ENCODE measurements at places on chromosomes 2 and 18. TPM values are rescaled to one million over a fixed set of nuclear protein-coding genes. Genes with fewer than 3 reads are reported as not detected.

Gene DTNA
- 81.8 TPM for total RNA-seq

Gene PIK3C3
- 74.8 TPM for total RNA-seq

Gene AQP12A
- total RNA-seq, result not detected

Gene SIX3
- total RNA-seq, result not detected

Gene IGFBP5
- total RNA-seq, result 316 TPM

Gene KIF1A
- 123 TPM for total RNA-seq

Gene EPHA4
- total RNA-seq, result 17.7 TPM

Gene PLEK
- total RNA-seq, result 21.0 TPM

Gene ANKRD39
- 15.9 TPM for total RNA-seq

Gene SERPINB5
- not detected for total RNA-seq

Gene NR4A2
- total RNA-seq, result 62.1 TPM

Gene GALR1
- total RNA-seq, result 0.13 TPM

Gene GTF2A1L
- 1.4 TPM for total RNA-seq

Gene TMEM237
- 21.8 TPM for total RNA-seq

Gene APOB
- total RNA-seq, result 2.9 TPM

Gene ARHGEF33
- total RNA-seq, result 4.0 TPM

Gene TRIB2
- total RNA-seq, result 184 TPM

Gene C2orf80
- not detected for total RNA-seq

Gene SERPINB3
- total RNA-seq, result not detected

Gene APCDD1
- 43.1 TPM for total RNA-seq

Data from sciatic nerve (tissue), 2 donors.